ENCODE measurements at places on chromosomes 7 and 10.

- peak; percentile 60 for DNase-seq
Measured at GRCh38 chr10:120415709-120416330, 41.2 kb upstream of the PLPP4 start.

DNA sequence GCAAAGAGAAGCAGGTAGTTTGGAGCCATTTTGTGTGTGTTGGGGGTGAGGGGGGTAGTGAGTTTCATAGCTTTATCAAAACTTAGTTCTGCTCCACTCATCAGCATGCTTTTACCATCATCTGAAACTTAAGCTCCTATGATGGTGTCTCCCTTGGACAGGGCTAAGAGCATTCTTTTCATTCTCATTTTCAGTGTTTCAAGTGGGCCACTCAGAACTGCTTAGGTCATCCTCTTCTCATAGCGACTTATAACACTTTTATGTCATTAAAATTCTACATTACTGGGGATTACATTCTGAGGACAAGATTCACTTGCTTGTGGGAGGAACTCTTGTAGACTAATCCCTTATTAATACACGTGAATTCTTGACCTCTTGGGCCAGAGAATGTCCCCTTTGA is 649.4 kb downstream of the SUGCT start:
- no peak for DNase-seq

GRCh38 chr7:92478095-92478494 is 349 bp upstream of the ERVW-1 start:
- DNase-seq, result no peak

GRCh38 chr10:70078937-70079336 is 26.3 kb downstream of the MACROH2A2 start:
- DNase-seq, result no peak

DNA sequence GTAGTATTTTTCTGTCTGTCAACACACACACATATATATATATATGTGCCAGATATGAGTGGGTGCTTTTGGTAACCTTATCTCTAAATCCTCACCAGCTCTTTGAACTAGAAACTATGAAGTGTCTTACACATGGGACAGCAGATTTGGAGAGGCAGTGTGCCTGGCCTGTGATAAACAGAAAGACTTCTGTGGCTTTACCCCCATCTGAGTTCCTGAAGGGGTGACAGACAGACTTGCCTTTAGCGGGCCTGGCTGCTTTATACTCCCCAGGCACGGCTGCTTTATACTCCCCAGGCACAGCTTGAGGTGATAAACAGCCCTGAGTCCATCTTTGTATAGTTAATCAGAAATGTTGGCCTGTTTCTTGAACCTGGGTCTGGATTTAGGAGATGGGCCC is 5.6 kb downstream of the BAG3 start:
- DNase-seq, result no peak

GRCh38 chr7:125848157-125848556 is 918.5 kb upstream of the POT1 start:
- DNase-seq, result no peak

- no peak for DNase-seq
Measured at GRCh38 chr7:154864523-154864891, 138.4 kb downstream of the PAXIP1 start.

GRCh38 chr10:95651346-95652060 is 5.0 kb downstream of the ALDH18A1 start:
- DNase-seq, result peak; percentile 8

DNA sequence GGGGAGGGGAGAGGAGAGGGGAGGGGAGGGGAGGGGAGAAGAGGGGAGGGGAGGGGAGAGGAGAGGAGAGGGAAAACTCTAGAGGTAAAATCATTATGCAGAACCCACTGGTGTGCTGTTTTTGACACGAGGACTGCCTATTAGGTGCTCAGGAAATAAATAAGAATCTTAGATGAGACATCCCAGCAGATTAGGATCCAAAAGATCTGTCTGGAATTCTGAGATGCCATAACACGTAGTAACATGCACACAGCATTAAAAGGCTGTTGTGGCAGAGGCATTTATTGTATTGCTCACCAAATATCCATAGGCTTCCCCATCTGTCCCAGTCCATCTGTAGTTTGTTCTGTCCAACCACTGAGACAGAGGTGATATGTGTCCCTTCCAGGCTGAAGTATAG is 40.8 kb upstream of the KMT2E start:
- no peak for DNase-seq

DNA sequence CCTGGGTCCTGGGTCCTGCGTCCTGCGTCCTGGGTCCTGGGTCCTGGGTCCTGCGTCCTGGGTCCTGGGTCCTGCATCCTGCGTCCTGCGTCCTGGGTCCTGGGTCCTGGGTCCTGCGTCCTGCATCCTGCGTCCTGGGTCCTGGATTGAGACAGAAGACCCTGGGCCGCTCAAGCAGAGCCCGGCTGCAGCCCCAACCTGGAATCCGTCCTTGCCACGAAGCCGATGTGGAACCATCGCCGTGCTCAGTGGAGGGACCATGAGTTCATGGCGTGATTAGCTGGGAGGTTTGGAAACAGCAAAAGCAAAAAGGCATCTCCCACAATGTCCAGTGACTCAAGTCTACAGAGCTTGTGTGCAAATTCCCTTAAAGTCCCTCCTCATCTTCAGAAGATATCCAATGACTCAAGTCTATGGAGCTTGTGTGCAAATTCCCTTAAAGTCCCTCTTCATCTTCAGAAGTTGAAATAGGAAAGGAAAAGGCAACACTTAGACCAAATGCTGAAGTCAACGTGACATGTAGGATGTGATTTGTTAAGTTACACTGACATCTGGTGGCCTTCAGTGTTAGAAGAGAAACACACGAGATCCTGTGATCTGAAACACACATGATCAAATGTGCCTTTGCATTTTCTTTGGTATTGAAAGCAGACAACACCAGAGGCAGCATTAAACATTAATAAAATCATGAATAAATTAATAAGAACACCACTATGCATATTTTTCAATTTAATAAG is 179.9 kb downstream of the PTPRN2 start:
- peak; percentile 52 for DNase-seq

DNA sequence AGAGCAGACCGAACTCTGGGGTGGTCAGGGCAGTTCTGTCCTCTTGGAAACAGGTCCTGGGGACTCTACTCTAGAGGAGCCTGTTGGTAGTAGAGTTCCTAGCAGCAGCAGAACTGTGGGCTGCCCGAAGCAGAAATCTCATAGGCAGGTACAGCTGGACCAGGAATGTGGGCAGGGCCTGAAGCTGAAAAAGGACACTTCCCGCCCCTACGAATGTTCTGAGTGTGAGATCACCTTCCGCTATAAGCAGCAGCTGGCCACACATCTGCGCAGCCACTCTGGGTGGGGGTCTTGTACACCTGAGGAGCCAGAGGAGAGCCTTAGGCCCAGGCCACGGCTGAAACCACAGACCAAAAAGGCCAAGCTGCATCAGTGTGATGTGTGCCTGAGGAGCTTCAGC is 8.3 kb upstream of the ZNF783 start:
- DNase-seq, result no peak

GRCh38 chr10:132162021-132162531 is 24.7 kb upstream of the DPYSL4 start:
- DNase-seq, result no peak

DNA sequence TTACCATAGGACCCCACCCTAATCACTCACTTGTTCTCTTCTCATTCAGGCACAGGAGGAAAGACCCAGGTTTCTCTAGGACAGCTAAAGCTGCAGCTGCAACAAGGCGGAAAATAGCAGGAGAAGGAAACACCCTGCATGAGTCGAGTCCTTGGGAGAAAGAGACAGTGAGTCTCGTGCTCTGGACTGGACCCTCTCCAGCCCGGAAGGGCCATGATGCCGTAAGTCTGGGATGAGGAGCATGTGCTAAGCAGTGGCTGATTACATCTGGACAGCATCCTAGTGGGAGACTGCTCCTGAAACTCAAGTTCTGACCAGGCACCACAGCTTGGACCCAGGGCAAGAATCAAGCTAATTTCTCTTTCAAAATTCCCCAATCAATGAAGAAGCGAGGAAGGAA is 39.4 kb downstream of the FBXW4 start:
- DNase-seq, result peak; percentile 18

- DNase-seq, result peak; percentile 43
Measured at GRCh38 chr7:92837000-92837749, 802 bp upstream of the CDK6 start.

Data from cardiac fibroblast (primary cell).